ENCODE measurements at places on chromosomes 12 and 14. TPM values are rescaled to one million over a fixed set of nuclear protein-coding genes. Genes with fewer than 3 reads are reported as not detected.

DNA sequence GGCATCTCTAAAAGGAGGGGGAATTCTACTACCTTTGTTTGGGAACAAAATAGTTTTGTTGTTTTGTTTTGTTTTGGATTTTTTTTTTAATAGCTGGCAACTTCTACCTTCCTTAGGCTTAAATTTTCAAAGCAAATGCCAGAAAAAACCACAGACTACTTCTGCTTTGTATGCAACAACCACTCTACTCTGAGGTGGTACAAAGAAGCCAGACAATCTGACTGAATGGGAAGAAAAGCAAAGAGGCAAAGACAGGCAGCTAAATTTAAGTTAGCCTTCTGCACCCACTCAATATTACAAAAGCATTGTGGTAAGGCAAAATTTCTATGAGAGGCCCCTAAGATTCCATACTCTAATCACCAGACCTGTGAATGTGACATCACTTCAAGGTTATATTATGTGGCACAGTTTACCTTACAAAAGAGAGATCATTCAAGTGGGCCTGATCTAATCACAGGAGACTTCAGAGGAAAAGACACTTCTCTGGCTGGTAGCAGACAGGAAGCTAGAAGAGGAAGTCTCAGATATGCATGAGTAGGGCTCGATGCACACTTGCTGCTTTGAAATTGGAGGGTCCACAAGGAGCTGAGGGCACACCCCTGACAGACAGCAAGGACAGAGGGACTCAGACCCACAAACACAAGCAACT, 566.6 kb downstream of the RPS29 start:
- DNase-seq = no peak

DNA sequence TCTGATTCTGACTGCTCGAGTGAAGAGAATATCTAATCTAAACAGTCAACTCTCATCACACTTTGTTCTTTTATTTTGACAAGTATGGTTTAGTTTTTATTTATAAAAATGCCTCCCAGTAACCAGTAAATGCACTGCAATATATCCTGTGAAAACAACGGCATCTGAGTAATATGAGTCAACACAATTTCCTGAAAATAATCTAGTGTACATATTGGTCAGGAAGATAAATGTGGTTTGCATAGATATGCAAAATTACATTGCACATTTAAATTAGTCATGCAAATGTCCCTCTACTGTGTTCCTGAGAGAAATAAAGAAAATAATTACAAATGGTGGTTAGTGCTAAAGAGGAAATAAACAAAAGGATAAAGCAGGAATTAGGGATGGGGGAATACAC, 1190.7 kb upstream of the SEL1L start:
- DNase-seq = no peak

Gene ZNF605
- total RNA-seq = 14.7 TPM

DNA sequence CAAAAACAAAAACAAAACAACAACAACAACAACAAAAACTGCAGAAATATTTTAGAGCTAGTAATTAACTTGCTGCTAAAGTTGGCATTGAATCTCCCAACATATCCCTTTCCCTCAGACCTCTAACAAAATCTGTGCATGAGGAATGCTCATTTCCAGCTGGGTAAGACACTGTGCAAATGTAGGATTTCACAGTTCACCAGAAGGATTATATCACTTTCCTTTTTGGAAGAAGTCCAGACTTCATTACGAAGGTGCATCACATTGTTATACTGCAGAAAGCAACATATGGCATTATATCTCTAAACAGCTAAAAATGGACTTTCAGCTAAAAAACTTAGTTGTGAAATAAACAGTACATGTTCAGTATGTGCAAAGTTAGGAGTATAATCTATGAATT, 341.8 kb downstream of the FSCB start:
- DNase-seq = no peak

Gene CFAP54
- 1.8 TPM for total RNA-seq

Gene SP1
- 43.6 TPM for total RNA-seq

Gene IL22
- total RNA-seq = not detected

Gene FOXA1
- total RNA-seq = 0.59 TPM

Gene SLC10A1
- total RNA-seq = not detected

DNA sequence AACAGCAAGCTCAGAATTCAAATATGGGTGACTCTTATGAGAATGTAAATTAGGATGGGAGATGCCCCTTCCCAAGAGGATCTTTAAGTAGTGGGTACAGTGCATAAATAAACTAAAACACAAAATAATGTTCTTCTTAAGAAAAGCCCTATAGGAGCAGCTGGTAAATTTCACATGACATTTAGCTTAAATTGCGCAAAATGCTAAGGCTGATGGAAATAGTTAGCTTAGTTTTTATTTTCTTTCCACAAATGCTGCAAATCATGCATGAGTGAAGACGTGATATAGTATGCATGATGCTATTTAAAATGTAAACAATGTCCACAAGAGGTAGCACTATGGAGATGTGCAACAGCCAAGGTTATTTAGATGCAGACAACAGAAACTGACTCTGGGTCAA, 328.1 kb downstream of the ATP23 start:
- DNase-seq = peak; percentile 18

Gene MYO1H
- total RNA-seq = 2.4 TPM

DNA sequence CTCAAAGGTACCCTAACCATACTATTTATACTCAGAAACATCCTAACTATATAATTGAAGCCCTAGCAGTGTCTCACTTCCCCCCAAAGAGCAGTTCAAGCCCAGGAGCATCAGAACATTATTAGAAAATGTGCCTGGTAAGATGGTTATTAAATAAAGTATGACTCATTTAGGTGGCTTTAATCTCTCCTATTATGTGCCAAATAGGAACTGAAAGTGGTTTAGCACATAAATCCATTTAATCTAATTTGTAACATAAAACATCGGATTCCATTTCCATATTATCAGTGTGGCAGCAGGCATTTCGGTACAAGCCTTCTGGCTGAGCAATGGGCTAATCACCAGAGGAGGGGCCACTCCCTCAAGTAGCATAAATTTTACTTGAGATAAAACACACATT, 395.2 kb upstream of the TMTC1 start:
- DNase-seq = no peak

- peak; percentile 1 for DNase-seq
Measured at GRCh38 chr14:71290960-71291466, 383.8 kb downstream of the PCNX1 start.

DNA sequence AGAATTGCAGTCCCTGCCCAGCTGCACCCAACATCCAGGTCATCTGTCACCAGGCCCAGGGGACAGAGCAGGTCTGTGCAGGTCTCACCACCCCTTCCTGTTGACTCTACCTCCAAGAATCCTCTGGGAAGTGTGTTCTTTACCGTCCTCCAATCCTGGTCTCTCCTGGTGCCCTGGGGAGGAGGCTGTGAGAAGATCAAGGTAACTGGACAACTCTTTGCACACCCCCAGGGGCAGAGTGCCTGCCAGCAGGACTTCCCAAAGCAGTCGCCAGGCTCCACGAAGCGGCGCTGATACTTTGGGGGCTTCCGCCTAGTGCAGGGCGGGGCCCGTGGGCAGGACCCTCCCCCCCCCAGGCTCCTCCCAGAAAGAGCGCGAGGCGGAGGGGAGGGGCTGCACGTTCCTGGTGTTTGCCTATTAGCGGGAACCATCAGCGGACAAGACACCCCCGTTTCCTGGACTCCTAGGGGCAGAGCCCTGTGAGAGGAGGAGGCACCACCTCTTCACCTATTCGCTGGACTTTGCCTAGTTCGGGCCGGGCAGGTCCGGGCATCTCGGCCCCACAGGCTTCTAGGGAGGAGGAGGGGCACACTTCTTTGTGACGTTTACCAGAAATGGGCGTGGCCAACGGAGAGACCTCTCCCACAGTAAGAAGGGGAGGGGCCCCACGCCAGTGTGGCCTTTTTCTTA, 918.0 kb downstream of the AACS start:
- peak; percentile 36 for DNase-seq

All from skin of body (tissue), 3 donors.